ENCODE measurements at places on chromosomes 3 and 15. TPM values are rescaled to one million over a fixed set of nuclear protein-coding genes. Genes with fewer than 3 reads are reported as not detected.

Gene RNF111
- total RNA-seq = 31.8 TPM

Gene PFN2
- total RNA-seq = 33.9 TPM

Gene TEX55
- total RNA-seq = not detected

Gene WDR49
- total RNA-seq = 0.64 TPM

DNA sequence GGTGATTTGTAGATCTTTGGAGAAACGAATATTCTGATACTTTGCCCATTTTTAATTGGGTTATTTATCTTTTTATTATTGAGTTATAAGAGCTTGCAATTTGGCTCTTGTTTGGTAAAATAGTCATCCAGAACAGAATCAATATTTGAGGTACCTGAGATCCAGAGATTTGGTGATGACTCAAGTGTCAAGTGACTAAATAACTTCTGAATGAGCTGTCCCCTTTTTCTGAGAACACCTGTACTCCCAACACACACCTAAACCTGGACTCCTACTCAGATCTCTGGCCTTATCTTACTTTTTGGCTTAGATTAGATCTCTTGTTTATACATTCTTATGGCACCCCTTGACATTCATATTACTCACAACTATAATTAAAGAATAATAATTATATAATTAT is 3.1 kb upstream of the TRA2B start:
- no peak for DNase-seq

- DNase-seq = no peak
These were observed 242.8 kb upstream of the UBE2E2 start for GRCh38 chr3:22960105-22960984.

DNA sequence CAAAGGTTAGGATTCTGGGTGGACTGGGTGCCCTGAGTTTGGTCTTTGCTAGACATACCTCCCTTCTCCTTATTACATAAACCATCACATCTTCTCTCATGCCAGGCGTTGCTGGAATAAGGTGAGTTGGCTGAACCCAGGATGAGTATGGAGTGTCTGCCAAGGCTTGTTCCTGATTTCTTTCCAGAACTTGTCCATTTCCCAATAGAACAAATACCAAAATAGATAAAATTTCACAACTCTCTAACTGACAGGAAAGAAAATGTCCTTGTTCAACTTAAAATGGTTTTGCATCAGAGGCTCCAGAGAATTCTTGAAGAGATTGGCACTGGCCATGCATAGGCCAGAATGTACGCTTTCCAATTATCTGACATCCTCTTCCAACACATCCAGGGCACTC is 291.9 kb downstream of the IGSF11 start:
- no peak for DNase-seq
